Aorta (tissue), 5 donors: ENCODE measurements at places on chromosomes 5 and 9.

DNA sequence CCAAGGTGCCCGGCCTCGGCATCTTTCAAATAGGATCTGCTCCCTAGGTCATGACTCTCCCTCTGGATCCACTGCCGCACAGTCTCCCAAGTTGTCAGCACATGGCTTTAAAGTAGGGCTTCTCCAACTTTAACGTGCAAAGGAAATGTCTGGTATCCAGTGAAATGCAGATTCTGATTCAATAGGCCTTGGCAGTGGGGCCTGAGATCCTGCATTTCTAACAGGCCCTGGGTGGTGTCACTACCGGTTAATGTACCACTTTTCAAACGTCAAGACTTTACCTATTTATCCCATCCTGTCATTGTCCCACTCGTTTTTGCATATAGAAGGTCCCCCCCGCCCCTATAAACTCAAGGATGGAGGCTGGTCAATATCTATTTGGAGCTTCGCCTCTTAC, 137.6 kb upstream of the ZNF618 start:
- no peak for DNase-seq

DNA sequence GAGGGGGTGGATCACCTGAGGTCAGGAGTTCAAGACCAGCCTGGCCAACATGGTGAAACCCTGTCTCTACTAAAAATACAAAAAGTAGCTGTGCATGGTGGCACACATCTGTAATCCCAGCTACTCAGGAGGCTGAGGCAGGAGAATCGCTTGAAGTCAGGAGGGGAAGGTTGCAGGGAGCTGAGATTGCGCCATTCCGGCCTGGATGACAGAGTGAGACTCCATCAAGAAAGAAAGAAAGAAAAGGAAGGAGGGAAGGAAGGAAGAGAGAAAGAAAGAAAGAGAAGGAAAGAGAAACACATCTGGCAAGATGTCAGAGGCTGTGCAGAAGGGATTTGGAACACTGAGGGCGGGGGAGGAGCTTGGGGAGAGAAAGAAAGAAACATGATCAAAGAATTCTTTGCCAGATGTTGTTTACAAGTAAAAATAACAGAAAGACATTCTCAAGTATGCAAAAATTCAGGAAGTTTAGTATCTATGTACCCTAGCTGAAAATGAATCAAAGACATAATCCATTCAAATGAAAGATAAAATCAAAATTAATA, 93.7 kb downstream of the AK8 start:
- DNase-seq, result no peak

GRCh38 chr5:97026721-97027120, 90.8 kb downstream of the LNPEP start:
- no peak for DNase-seq

GRCh38 chr5:144800169-144800568, 629.5 kb downstream of the KCTD16 start:
- DNase-seq, result no peak

- no peak for DNase-seq
These were observed 386 bp upstream of the MATR3 start for GRCh38 chr5:139293202-139293506.

GRCh38 chr9:90943341-90943740, 141.7 kb downstream of the SYK start:
- DNase-seq, result no peak

- DNase-seq, result no peak
These were observed 45.2 kb upstream of the APC start for GRCh38 chr5:112692472-112692871.

GRCh38 chr9:83937861-83938455, 16.7 kb upstream of the KIF27 start:
- no peak for DNase-seq

GRCh38 chr9:4937446-4937845, 47.6 kb upstream of the JAK2 start:
- no peak for DNase-seq

DNA sequence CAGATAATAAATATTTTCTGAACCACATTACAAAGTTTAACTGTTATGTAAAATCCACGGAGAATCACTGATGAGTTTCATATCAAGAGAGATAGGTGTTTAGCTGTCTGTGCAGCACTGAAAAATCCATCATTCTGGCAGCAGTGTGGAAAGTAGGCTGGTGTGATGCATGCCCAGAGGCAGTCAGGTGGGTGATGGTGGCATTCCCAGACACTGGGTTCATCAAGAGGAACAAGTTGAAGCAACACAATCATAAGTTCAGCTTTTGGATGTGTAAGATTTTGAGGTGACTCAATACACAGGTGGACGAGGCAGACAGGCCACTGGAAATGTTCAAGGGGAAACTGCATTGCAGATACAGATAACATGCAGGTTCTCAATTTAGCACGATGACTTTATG, 11.9 kb downstream of the DNAH5 start:
- no peak for DNase-seq

DNA sequence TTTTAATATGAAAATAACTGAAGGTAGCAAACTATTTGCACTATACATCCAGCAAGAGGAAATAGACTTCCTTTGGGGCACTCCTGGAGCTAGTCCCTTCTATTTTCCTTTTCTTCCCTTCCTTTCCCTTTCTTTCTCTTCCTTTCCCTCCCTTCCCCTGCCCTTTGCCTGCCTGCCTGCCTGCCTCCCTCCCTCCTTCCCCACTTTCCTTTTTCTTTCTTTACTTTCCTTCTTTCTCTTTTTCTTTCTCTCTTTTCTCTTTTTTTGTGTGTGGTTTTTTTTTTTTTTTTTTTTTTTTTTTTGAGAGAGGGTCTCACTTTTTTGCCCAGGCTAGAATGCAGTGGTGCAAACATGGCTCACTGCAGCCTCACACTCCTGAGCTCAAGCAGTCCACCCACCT, 17.3 kb upstream of the CXXC5 start:
- DNase-seq, result no peak

- DNase-seq, result no peak
These were observed 71.9 kb downstream of the FOXD1 start for GRCh38 chr5:73376618-73377170.

DNA sequence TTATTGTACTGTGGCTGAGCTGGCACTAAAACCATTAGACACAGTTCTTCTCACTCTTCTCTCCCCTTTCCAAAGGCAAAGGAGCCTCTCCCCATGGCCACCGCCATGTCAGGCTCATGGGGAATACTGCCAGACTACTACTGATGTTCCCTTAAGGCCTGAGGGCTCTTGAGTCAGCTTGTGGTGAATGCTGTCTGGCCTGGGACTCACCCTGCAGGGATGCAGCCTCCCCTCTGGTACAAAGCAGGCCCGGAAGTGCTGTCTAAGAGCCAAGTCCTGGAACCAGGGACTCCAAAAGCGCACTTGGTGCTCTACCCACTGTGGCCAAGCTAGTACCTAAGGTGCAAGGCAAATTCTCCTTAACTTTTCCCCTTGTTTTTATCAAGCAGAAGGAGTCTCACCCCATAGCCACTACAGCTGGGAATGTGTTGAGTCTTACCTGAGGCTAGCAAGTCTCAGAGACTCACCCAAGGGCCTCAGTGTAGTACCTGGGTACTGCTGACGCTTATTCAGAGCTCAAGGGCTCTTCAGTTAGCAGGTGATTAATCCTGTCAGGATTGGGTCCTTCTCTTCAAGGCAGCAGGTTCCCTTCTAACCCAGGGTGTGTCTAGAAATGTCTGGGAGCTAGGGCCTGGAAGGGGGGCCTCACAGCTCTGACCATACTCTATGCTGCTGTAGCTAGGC, 33.2 kb upstream of the C5orf46 start:
- no peak for DNase-seq

DNA sequence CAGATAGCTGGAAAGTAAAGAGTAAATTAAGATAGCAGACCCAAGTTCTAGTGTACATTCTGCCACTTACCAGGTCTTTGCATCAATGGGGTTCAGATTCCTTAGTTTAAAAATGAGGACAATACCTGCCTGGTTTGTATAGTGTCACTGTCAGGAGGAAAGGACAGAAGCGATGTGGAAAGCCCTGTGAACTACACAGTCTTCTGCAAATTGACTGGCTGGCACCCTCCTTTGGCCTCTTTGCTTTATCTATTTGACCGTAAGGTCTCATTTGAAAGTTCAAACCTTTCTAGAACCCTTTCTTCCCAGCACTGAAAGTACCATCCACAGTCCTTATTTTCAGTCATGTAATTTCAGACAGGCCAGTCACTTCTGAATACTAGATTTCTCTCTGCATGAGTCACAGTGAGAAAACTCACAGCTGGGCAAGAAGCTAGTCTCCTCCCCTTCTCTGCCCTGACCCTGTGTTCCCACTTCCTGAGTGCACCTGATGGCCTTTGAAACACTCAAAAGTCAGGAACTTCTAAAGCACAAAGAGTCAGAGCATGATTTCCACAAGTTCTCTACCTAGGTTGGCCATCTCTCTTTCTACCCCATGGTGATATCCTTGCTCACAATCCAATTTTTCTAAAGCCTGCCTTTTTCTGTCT, 91.3 kb upstream of the RASEF start:
- DNase-seq, result no peak

DNA sequence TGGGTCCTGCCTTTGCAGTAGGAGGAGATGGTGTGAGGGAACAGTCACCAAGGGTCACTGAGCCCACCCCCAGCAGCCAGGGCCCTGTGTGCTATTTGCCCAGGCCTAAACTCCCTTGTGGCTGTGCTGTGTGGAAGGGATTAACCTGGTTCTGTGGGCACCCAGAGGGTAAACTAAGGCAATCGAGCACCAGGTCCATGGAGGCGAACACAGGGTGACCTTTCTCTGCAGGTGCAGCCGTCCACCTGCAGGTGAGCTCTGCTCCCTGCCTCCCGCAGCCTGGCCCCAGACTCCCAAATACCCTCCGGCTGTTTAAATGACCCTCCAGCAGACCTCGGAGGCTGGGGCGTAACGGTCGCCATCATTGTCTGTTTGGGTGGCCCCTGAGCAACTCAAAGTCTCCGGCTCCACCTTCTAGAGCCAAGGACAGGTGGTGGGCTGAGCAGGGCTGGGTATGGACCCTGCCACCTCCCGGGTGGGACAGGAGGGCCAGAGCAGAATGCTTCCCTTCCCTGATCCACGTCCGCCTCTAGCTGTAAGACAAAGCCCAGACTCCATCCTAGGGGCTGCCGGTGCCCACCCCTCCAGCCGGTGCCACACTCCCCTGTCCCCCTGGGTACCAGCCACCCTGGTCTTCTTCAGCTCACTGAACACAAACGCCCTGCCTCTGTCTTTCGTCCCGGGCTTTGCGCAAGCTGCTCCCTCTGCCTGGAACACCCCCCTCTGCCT, 34.1 kb upstream of the FIBCD1 start:
- no peak for DNase-seq

- no peak for DNase-seq
These were observed 227.2 kb downstream of the PDZD2 start for GRCh38 chr5:31866166-31866565.

- DNase-seq, result no peak
These were observed 797.3 kb upstream of the ACO1 start for GRCh38 chr9:31587146-31587545.

DNA sequence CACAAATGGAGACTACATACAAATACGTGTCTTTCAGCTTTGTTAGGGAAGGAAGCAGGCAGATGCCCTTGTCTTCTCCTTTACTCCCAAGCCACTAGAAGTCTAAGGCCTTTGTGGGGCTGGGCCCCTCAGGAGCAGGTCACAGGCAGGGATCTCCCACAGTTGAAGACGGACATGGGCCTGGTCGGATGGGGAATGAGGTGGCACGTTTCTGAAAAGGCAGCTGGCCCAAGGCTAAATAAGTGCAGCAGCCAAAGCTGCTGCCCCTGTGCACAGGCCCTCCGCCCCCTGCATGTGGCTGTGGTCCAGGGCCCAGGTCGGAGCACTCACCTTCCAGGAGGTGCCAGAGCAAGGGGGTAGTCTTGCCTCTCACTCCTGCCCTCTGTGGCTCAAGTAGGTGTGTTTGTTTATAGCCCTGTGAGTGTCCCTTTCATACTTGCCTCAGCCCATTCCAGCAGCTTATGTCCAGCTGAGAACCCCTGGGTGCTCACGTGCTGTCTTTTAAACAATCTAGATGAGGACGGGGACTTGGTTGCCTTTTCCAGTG, 1.8 kb downstream of the SQSTM1 start:
- no peak for DNase-seq

- DNase-seq, result no peak
These were observed 105.9 kb downstream of the DMXL1 start for GRCh38 chr5:119176785-119177184.

DNA sequence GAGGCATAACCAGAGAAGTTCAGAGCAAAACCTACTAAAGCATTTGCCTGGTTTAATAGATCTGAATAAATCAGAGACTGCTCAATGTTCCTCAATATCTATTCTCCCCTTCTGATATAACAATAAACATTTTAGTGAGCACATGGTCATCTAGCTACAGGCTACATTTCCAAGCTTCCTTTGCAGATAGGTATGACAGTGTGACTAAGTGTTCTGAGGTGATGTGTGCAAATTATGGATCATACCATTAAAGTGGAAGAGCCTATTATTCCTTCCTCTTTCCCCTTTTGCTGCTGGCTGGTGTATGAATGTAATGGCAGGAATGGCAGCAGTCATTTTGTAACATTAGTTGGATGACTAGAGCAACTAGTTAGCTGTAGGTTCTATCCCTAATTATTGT, 285.8 kb upstream of the RASA1 start:
- DNase-seq, result no peak

DNA sequence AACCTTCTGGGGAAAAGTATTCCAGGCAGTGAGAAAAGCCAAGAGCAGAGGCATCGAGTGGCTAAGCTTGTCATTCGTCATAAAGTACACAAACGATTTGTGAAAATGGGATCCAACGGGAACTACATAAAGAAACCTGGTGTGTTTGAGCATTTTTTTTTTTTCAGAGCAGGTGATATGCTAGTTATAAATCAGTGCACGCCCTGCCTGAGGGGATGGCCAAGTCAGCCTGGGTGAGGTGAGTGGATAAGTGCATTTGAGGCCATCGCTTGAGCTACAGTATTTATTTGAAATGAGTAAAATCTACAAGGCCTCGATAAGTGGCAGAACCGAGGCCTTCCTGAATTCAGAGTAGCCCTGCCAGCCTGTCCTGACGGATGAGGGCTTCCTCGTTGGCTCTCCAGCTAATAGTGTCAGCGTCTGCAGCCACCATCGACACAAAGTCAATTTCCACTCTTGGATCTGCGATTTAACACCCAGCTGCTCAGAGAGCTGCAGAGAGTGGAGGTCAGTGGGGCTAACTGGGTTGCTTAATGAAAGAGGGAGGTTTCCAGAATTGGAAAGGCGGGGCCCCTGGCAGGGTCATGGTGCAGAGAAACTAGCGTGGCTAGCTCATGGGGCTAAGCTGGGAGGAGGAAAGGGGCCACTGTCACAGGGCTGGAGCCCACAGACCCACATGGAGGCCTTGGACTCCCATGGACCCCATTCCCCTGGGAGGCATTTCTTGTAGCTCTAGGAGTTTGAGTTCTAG, 27.3 kb downstream of the PPARGC1B start:
- DNase-seq, result no peak

DNA sequence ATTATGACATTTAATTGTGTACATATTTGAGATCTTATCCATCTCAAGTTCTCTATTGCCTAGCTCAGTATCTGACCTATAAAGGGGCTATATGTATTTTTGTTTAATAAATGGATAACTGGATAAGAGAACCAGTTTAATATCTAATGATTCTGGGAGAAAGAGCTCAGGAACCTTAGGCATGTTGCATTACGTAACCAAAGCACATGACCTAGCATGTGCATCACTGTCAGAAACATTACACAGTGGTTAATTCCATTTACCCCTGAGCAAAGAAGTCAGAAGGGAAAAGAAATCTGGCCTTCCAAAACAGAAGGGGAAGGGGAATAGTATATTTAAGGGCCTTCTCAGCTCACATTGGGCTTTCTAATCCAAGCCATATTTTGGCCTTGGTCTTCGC, 12.3 kb downstream of the PAPPA start:
- DNase-seq, result no peak
